ENCODE measurements at places on chromosomes 11 and 22.

DNA sequence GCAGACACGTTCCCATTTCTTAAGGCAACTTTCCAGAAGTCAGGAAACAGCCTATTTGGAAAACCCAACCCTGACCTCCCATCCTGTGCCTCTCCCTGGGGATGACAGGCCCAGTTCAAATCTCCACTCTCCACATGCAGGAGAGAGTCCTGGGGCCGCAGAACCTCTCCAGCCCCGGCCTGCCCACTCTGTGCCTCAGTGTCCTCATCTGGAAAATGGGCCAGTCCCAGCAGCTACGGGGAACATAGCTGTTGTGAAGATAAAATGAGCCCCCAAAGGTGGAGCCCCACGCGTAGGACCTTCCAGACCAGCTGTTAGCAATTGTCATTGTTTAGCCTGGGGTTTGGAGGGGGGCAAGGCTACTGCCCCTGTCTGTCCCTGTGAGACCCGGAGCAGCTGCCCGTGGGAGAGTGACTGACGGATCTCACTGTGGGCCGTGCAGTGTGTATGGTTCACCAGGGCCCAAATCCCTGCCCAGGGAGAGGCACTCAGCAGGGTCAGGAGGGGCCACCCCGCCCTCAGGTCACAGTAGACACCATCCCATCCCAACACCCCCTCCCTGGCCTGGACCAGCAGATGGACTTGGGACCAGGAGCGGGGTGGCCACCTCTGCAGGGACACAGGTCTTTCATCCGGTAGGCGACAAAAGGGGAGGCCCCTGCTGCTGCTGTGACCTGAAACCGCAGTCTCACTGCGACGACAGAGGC lies 145.9 kb downstream of the CTTN start:
- no peak for DNase-seq

- peak; percentile 96 for DNase-seq
Observed at GRCh38 chr11:88535916-88536547, 198.5 kb upstream of the CTSC start.

GRCh38 chr11:93570759-93571413 lies 27.7 kb upstream of the SMCO4 start:
- peak; percentile 49 for DNase-seq

- DNase-seq, result no peak
Observed at GRCh38 chr11:44535191-44535980, 30.1 kb upstream of the CD82 start.

- DNase-seq, result peak; percentile 74
Observed at GRCh38 chr22:23385678-23386631, 194.1 kb downstream of the IGLL1 start.

DNA sequence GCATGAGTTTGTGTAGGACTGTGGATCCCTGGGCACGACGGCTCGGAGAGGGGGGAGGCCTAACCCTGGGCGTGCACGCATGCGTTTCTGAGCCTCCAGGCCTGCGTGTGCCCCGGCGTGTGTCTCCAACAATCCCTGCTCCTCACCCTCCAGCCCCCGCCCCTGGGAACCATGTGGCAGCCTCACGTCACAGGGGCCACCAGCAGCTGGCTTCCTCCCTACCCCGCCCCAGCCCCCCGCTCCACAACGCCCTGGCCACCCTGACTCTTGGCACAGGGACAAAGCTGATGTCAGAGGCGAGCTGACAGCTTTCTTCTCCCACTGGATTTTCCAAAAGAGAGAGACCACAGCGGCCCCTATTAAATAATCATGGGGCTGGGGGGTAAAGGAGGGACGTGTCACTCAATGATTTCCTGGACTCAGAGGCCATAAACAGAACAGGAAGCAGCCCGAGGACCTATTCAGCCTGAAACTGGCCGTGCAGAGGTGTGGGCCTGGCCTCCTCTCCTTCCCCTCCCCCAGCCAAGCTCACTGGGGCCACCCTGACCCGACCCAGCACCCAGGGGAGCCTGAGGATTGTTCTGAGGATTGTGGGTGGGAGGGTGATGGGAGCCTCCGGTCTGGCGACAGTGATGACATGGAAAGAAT lies 6.8 kb upstream of the LIF start:
- DNase-seq, result no peak
